ENCODE measurements at places on chromosomes 2 and 18. TPM values are rescaled to one million over a fixed set of nuclear protein-coding genes. Genes with fewer than 3 reads are reported as not detected.
A peak's percentile ranks its signal among the peaks of the same experiment; 100 is the strongest.

DNA sequence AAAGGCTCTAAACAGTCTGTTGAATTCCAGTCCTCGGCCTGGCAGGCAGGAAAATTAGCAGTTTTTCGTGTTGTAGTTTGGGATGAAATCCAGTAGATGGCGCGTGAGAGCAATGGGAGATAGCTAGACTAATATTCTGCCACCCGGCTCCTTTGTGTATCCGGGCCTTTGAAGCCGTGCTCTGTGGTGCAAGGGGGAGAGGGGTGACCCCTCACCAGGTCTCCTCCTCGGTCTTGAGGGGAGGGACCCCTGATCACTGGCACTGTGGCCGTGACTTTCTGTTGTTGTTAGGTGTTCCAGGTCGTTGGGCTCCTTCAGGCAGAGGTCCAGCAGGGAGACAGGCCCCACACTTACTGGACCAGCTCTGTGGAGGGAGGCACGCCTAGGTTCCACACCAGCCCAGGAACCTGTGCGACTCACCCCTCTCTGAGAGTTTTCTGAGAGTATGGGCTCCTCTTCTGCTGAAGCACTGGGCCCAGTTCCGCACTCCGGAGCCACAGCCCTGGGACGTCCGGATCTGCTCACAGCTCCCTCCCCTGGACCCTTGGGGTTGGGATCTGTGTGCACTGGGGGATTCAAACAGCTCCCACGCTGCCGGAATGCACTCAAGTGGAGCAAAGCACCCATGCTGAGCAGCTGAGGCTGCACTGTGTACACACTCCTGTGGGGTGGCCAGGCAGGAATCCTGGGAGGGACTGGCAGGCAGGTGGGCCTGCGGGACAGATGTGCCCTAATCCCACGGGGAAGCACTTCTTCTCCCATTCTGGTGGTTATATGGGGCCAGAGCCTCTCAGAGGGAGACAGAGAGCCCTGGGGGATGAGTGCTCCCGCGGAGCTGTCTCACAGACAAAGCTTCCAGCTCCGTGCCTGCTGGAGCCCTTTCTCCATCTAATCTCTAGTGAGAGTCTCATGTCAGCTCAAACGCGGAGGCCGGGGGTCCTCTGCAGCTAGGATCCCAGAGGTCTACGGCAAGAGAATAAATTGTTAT lies 8.8 kb downstream of the GKN2 start:
- H3K4me3 ChIP-seq: no peak overlapping the region
- H3K4me1 ChIP-seq: peaks cover 3% of the 10 kb centered on the region
- H3K27me3 ChIP-seq: no peaks in the 10 kb centered on the region
- no peaks in the 10 kb centered on the region for H3K36me3 ChIP-seq
- no peak overlapping the region for H3K27ac ChIP-seq

DNA sequence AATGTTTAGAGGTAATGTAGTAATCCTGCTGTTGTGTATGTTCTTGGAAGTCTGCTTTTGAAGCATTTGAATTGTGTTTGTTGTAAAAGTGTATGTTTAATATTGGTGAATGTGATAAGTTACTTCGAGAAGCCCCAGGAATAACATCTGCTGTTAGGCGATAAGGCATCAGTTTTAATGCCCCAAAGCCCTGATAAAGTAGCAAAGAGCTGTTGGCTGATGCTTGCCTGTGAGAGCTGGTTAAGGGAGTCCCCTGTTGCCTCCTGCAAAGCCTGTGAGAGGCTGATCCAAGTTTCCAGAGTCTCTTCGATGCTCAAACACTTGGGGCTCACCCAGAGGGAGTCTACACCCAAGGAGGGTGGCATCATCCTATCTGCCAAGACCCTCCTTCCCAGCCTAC lies 110.3 kb downstream of the RNF152 start:
- no peaks in the 10 kb centered on the region for H3K4me1 ChIP-seq
- no peaks in the 10 kb centered on the region for H3K36me3 ChIP-seq
- H3K27me3 ChIP-seq: no peaks in the 10 kb centered on the region
- H3K4me3 ChIP-seq: no peak overlapping the region
- no peak for DNase-seq

Gene ANKRD30B
- not detected for total RNA-seq

Gene GAD1
- total RNA-seq: not detected

Gene MC4R
- not detected for total RNA-seq

GRCh38 chr2:151575338-151575737 lies 158.9 kb downstream of the NEB start:
- no peak overlapping the region for H3K4me3 ChIP-seq
- H3K27ac ChIP-seq: no peak overlapping the region
- no peaks in the 10 kb centered on the region for H3K4me1 ChIP-seq
- no peaks in the 10 kb centered on the region for H3K36me3 ChIP-seq
- H3K27me3 ChIP-seq: no peaks in the 10 kb centered on the region

DNA sequence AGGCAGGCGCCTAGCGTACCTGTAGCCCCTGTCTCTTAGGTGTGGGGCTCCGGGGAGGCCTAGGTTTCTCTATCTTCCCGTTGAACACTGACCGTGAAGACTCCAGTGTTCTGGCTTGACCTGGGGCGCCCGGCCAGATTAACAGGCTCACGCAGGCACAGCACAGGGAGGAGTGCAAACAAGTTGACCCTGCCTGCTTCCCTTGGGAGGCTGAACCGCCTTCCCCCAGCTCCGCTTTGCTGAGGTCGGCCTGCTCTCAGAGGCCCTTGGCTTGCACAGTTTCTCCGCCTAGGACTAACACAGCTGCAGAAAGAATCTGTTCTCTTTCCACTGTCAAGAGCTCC lies 567 bp downstream of the PCYOX1 start:
- H3K4me1 ChIP-seq: peaks cover 41% of the 10 kb centered on the region
- H3K4me3 ChIP-seq: peak overlapping the region; percentile 55
- H3K27me3 ChIP-seq: no peaks in the 10 kb centered on the region
- peak overlapping the region; percentile 72 for H3K27ac ChIP-seq

Gene TNFAIP6
- not detected for total RNA-seq

Gene AGXT
- not detected for total RNA-seq

- no peaks in the 10 kb centered on the region for H3K27me3 ChIP-seq
- H3K36me3 ChIP-seq: no peaks in the 10 kb centered on the region
- H3K27ac ChIP-seq: no peak overlapping the region
- DNase-seq: no peak
These were observed 80.9 kb upstream of the IGFBP5 start for GRCh38 chr2:216776066-216776850.

- no peaks in the 10 kb centered on the region for H3K36me3 ChIP-seq
- H3K27me3 ChIP-seq: no peaks in the 10 kb centered on the region
- no peak for DNase-seq
- no peaks in the 10 kb centered on the region for H3K4me1 ChIP-seq
These were observed 961.3 kb upstream of the CELF4 start for GRCh38 chr18:38526922-38527321.

DNA sequence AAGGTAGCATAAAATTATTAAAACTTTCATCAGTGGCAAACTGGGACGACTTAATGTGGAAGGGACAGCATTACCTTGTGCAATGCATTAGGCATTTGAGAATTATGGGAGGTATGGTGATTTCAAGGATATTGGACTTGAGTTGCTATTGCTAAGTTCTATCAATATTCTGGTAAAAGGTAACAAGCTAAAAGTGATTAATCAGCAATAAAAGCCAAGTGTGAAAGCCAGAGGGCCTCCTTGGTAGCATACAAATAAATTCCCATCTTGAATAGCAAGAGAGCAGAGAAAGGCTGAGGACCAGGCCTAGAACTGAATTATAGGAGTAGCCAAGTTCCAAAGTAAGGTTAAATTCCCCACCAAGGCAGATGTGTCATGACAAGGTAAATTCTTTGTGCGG lies 74.2 kb upstream of the KCNH7 start:
- no peaks in the 10 kb centered on the region for H3K27me3 ChIP-seq
- H3K4me3 ChIP-seq: no peak overlapping the region
- DNase-seq: no peak
- no peaks in the 10 kb centered on the region for H3K36me3 ChIP-seq
- no peak overlapping the region for H3K27ac ChIP-seq

DNA sequence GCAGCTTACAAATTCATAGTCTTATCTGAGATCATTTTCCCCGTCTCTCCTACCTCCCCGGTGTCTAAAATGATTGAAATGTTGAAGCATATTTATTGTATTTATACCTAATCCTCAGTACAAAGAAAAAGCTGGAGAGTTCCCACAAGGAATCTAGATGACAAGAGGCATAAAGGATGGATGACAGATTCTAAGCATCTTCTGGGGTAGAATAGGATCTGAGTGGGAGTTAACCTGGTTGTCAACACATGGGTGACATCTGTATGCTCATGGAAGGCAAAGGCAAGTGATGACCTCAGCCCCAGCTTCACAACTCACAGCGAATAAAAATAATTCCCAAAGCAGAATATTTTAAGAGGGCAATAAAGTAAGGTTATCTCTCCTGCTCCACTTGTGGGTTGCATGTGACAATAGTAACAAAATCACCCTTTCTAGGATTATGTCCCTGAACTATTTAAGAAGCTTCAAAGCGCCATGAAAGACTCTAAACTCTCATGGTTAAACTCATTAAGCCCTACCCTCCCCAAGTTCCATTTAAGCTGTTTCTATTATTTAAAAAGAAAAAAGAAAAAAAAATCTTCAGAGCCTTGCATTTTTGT lies 32.2 kb downstream of the SGPP2 start:
- DNase-seq: no peak
- H3K4me1 ChIP-seq: peaks cover 1% of the 10 kb centered on the region
- no peaks in the 10 kb centered on the region for H3K27me3 ChIP-seq
- H3K4me3 ChIP-seq: no peak overlapping the region
- no peaks in the 10 kb centered on the region for H3K36me3 ChIP-seq

GRCh38 chr18:9764011-9764481 lies 55.9 kb downstream of the RAB31 start:
- H3K4me1 ChIP-seq: peaks cover 9% of the 10 kb centered on the region
- H3K27ac ChIP-seq: no peak overlapping the region
- DNase-seq: no peak

DNA sequence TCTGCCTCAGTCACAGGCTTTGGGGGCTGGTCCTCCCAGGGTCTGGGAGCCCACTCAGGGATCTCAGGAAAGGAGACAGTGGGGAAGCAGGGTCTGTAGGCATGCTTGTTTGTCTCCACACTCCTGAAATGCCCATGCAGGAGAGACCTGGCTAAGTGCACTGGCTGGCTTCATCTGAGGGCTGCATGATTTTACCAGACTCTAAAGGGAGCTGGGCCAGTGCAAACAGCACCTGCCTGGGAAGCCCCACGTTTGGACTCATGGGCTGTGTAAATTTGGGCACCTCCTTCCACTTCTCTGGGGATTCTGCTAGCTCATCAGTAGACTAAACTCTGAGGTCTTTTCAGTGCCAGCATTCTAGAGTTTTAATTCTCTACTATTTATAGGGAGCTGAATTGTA lies 33.7 kb downstream of the LYPD1 start:
- no peaks in the 10 kb centered on the region for H3K27me3 ChIP-seq
- peaks cover 11% of the 10 kb centered on the region for H3K4me1 ChIP-seq
- no peak for DNase-seq
- H3K27ac ChIP-seq: no peak overlapping the region
- H3K36me3 ChIP-seq: no peaks in the 10 kb centered on the region
- H3K4me3 ChIP-seq: no peak overlapping the region

DNA sequence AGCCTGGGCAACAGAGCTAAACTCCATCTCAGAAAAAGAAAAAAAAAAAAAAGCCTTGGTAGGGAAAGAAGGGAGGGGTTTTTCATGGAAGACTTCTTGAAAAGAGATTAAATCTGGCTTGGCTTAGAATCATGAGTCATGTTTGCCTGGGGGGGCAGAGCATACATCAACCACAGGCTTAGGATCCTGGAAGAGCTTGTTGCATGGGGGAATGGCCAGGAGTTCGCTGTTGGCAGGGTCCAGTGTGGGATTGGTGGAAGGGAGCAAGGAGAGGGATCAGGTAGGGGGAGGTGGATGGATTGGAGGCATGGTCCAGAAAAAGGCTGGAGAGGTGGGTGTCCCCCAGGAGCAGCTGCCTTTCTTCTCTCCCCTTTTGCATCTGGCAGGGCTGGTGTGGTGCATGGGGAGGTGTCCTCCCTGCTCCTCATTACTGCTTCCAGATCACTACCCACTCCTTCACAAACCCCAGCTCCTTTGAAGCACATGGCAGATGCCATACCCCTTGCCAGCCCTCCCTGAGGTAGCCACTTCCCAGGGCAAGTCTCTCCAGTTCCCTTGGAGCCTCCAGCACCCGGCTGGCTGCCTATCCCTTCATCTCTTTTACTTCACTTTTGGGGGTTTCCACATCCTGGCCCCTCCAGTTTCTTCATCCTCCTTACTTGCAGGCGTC lies 2.5 kb downstream of the ARMC9 start:
- no peak overlapping the region for H3K4me3 ChIP-seq
- H3K36me3 ChIP-seq: no peaks in the 10 kb centered on the region
- H3K27me3 ChIP-seq: no peaks in the 10 kb centered on the region
- H3K27ac ChIP-seq: no peak overlapping the region

DNA sequence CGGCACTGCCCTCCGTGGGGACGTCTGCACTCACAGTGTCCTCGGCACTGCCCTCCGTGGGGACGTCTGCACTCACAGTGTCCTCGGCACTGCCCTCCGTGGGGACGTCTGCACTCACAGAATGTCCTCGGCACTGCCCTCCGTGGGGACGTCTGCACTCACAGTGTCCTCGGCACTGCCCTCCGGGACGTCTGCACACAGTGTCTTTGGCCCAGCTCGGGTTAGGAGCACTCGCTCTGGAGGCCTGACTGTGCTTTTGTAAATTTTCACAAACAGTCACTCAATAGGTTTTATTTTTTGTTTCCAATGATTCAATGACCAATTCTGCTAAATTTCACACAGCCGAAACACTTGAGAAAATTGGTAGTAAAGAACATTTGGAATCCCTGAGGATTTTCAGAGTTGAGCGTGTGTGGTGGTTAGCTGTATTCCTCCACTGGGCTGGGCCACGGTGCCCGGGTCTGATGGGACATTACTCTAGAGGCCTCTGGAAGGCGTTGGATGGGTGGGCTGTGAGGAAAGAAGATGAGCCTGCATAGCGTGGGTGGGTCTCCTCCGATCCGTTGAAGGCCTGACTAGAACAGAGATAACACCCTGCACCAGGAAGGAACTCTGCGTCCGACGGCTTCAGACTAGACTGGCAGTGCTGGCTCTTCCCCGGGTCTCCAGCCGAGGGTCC lies 134.8 kb downstream of the RTP5 start:
- no peaks in the 10 kb centered on the region for H3K4me1 ChIP-seq
- DNase-seq: peak; percentile 66
- H3K4me3 ChIP-seq: no peak overlapping the region

GRCh38 chr2:144131042-144131441 lies 388.9 kb downstream of the ZEB2 start:
- peaks cover 3% of the 10 kb centered on the region for H3K4me1 ChIP-seq
- DNase-seq: no peak
- H3K27ac ChIP-seq: no peak overlapping the region
- no peaks in the 10 kb centered on the region for H3K27me3 ChIP-seq
- no peak overlapping the region for H3K4me3 ChIP-seq

DNA sequence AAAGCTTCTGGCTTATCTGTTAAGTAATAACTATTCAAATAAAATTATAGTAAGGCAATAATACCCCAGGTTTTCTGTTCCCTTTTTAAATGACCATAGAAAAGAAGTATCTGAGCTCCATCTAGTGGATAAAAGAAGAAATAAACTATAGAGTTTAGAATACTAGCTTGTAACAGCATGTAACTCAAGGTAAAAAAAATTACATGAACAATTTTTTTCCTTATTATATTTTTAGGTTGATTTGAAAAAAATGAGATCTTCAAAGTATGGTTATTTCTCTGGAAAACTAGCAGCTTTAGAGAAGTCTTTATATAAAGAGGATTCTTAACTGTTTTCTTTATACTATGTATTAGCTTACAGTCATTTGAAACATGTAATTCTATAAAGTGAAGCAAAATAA lies 58.1 kb downstream of the NCKAP1 start:
- H3K36me3 ChIP-seq: peaks cover 76% of the 10 kb centered on the region
- DNase-seq: no peak
- no peaks in the 10 kb centered on the region for H3K4me1 ChIP-seq

Gene HTR2B
- total RNA-seq: not detected
